ENCODE measurements at places on chromosomes 16 and 17.
A peak's percentile ranks its signal among the peaks of the same experiment; 100 is the strongest.

DNA sequence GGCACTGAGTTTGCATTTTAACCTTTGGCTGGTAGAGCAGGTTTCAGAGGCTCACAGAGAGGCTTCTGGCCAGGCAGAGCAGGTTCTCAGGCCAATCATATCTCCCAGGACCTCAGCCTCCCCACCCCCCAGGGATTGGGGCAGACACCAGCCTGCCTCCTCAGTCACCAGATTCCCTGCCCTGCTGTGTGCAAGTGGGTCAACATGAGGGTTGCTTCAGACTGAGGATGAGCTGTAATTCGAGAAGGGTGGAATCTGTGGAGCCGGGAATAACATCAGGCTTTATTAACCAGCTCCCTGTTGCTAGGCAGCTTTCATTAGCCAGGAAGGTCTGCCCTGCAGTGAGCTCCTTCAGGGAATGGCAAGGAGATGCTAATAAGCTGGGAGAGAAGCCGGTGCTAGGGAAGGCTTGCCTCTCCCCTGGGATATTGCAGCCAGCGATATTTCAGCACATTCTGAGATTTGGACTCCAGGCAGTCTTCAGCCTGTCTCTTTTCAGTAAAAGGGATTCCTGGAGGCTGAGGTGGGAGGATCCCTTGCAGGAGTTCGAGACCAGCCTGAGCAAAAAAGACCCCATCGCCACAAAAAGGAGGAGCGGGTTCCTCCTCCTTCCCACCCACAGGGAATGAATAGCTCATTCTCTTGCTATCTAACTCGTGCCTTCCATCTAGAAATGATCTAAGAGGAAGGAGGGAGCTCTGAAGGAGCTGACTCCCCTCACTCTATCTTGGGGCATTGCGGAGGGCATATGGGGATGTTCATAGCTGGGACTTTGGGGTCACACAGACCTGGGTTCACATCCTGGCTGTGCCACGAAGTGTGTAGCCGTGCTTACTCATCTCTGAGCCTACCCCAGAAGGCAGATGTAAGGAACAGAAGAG, 10.7 kb downstream of the SGSM2 start:
- DNase-seq: no peak

GRCh38 chr16:28521436-28521835, 14.8 kb upstream of the IL27 start:
- DNase-seq: no peak

DNA sequence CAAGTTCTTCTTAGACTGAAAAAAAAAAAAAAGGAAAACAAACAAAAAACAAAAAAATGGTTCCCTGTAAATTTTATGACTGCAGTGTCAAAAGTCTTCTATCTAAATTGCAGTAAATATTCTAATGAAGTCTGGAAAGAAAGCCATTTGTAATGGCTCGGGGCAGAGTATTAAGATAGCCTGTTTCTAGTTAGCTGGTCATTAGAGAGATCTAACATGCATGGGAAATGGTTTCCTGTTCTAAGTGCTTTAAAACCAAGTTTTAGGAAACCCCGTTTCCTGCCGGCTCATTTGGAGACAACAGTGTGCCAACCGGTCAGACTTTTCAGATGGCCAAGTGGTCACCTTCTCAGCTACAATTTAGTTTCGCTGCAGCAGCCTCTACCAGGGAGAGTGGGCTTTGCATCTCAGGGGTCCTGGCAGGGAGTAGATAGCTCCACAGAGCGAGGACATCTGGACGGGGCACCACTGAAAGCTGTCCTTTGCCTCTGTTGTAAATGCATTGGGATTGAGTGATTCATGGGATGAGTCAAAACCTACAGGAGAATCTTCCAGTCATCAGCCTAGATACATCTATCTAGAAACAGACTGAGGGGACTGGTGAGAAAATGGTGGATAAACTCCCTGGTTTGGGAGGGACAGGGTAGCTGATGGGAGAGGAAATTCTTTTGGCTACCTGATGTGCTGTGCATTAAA, 473.2 kb upstream of the SALL1 start:
- DNase-seq: no peak

GRCh38 chr16:11572301-11572995, 14.3 kb downstream of the LITAF start:
- no peak for DNase-seq

DNA sequence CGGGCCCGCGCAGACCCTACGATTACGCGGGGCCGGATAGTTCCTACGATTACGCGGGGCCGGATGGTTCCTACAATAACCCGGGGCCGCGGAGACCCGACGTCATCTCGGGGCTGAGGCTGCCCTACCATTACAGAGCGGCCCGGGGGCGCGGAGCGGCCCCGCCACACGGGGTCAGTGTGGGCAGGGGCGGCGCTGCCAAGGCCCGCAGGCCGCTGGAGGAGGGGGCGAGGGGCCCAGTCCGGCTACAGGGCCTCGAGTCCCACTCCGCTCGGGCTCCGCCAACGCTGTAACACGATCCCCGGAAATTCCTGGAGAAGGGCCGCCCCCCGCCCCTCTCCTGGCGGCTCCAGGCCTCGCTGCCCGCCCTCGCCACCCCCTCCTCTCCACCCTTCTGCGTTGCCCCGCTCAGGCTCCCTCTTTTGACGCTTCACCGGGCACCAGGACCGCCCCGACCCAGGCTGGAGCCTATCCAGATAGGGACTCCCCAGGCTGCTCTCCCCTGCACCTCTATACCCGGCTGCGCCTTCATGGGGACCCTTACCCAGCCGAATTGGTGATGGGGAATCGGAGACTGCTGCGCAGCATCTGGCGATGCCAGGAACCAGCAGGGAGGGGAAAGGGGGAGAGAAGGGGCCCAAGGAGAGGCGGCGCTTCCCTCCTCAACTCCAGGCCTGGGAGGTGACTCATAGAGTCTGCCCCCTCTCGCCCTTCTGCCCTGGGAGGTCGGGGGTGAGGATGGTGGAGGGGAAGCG, at the start of gene RAB34:
RAB34 (minus strand) TSS at position 291 of the 755 bp plus-strand sequence. CDS start 602 bp downstream, outside the sequence.
- DNase-seq: peak; percentile 70

DNA sequence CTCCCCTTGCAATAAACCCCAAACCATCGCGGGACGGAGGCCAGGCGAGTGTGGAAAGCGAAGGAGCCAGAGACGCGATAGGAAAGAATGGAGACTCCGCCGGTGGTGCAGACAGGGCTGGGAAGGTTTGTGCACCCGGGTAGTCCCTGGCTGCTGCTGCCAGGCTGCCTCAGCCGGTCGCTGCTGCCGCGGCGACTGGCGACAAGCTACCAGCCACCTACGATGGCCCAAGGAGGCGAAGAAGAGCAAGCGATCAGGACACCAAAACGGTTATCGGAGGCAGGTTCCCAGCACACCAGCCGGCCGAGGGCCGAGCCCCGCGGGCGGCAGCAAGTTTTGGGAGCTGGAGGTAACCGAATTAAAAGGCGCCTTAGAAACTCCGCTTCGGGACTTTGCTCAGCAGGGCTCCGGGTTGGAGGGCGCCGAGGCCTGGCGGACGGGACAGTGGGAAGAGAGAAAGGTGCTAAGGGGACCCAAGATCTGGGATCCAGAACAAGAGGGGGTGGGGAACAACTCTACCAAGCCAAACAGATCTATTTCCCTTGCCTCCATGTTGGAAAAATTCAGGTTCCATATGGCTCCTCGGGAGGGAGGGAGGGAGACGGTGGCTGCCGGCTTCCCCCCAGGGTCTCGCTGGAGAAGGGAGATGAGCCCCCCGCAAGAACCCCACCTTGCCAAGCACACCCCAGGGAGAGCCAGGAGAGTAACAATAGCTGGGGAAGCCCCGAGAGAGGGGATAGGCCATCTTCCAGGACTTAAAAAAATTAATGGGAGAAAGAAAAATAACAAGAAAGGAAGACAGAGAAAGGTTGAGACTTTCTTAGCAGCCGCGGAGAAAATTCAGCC, 9.7 kb upstream of the HOXB2 start:
- DNase-seq: no peak

DNA sequence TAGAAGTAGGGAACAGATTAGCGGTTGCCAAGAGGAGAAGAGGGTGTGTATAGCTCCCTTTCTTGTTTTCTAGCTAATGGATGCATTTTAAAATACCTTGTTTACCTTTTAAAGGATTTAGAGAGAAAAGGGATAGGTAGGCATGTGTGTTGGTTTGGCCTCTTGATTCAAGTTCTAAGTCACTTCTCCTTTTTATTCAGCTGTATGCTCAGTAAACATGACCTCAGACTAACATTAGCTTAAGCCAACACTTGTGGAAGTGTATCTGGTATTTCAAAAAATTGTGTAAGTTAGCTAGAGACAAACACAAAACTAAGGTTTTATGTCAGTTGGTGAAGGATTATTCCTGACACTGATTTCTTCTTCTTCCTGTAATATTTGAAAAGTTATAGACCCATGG, 204.1 kb upstream of the NOG start:
- no peak for DNase-seq

DNA sequence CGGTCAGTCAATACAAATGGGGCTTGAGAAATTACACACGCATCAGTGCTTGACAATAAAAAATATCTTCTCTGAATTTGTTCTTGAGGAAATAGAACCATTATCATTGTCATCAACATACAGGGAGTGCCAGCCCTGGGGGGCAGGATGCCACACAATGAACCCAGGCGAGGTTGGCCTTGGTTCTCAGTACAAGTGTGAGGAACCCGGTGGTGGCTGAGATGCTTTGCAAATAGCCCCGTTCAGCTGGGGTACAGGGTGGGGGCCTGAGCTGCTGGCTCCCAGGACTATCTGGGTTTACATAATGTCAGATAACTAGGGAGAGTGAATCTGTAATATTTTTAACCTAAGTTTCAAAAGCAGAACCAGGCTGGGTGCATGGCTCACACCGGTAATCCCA, 112.8 kb upstream of the CDC42EP4 start:
- no peak for DNase-seq

DNA sequence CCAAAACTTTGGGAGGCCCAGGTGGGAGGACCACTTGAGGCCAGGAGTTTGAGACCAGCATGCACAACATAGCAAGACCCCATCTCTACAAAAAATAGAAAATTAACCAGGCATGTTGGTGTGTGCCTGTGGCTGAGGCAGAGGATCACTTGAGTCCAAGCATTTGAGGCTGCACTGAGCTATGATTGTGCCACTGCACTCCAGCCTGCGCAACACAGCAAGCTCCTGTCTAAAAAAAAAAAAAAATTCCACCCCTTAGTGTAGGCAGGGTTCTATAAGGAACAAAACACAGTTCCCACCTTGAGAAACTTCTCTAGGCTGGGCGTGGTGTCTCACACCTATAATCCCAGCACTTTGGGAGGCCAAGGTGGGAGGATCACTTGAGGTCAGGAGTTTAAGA, 36.3 kb upstream of the HAPSTR1 start:
- no peak for DNase-seq

DNA sequence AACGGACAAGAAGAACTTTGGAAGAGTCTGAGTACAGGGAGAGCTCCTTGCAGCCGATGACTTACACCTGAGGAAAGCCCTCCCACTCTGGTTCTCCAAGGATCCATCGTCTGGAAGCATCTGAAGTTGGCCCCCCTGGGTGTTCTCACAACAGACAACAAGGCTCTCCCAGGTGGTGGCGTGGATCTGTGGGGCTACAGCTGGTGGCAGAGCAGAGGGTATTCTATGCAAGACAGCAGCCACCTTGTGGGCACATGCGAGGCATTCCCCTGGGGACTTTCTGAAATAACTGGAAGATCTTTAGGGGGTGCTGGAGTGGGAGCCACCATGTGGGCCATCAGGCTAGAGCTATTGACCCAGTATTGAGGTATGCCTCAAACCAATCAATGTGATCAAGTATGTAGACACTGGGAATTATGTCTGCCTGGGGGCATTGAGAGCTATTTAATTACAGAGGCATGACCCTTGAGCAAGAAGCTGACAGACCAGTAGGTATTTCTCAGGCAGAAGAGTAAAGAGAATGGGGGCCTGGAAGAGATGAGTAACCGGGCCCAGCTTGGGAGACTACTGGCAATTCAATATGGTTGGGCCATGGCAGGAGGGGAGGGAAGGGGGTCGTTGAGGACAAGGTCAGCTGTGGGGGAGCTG, 6.9 kb upstream of the KRT19 start:
- DNase-seq: no peak

DNA sequence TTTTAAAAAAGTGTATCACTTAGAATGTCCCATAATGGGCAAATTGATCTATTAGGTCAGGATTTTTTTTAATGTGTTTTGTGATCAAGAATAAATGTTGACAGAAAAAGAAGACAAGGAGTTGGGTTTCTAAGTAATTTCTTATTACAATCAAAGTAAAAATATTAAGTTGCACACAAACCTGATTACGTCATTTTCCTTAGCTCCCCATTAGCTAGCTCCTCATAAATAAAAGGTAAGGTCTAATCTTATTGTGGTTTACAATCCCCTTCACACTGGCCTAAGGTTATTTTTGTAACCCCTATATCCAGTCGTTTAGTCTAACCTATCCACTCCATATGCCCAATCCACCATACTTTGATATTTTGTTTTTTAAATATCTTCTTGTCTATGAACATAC, 7.6 kb downstream of the CA10 start:
- DNase-seq: no peak

DNA sequence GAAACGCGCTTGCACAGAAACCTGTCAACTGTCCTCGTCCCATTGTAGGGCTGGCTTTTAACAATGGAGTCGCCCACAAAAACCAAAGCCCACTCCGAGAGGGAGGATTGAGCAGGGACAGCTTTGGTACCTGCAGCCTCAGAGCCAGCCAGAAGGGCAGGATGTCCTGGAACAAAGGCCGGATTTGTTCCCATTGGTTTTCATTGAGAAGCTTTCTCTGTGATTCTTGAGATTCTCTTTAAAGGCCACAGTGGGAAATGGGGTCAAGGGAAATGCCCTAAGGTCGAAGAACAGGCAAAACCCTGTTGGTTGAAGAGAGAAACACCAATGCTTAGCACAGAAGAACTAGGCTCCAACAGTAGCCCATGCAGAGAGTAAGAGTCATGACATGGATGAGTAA, 65.4 kb downstream of the C16orf78 start:
- no peak for DNase-seq

- no peak for DNase-seq
Measured at GRCh38 chr17:57493171-57493570, 236.8 kb downstream of the MSI2 start.

DNA sequence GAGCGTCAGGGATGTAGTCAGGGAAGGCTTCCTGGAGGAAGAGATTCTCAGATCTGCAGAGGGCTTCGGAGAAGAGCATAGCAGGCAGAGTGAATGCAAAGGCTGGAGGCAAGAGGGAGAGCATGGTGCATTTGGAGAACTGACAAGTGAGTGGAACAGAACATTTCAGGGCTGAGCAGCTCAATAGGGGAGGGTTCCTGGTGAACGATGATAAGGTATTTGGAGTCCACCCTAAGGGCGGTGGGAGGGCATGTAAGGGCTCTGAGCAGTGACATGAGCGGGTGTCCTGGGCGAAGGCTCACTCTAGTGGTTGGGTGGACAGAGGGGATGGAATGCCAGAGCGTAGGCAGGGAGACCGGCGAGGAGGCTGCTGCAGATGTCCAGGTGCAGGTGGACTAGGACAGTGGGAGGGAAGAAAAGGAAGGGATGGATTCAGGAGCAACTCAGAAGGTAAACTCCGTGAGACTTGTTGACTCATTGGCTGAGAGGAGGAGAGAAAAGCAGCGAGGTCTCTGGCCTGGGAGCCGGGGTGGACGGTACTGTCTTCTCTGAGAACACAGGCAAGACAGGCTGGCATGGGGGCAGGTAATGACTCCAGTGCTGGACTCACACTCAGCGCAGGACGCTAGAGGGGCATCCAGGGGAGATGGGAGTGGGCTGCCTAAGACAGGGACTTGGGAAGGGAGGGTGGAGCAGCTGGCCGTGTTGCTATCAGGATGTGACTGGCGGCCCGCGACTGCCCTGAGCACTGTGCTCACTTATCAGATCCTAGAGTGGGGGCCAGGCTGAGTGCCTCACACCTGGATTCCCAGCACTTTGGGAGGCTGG, 1.4 kb upstream of the PITPNA start:
- DNase-seq: no peak

All from dermis microvascular lymphatic vessel endothelial cell (primary cell).